ENCODE measurements at places on chromosomes 2 and 18.

GRCh38 chr18:79452190-79452990, 56.7 kb downstream of the NFATC1 start:
- no peak for DNase-seq

- DNase-seq, result no peak
Observed at GRCh38 chr2:15058015-15058720, 425.7 kb downstream of the LRATD1 start.

DNA sequence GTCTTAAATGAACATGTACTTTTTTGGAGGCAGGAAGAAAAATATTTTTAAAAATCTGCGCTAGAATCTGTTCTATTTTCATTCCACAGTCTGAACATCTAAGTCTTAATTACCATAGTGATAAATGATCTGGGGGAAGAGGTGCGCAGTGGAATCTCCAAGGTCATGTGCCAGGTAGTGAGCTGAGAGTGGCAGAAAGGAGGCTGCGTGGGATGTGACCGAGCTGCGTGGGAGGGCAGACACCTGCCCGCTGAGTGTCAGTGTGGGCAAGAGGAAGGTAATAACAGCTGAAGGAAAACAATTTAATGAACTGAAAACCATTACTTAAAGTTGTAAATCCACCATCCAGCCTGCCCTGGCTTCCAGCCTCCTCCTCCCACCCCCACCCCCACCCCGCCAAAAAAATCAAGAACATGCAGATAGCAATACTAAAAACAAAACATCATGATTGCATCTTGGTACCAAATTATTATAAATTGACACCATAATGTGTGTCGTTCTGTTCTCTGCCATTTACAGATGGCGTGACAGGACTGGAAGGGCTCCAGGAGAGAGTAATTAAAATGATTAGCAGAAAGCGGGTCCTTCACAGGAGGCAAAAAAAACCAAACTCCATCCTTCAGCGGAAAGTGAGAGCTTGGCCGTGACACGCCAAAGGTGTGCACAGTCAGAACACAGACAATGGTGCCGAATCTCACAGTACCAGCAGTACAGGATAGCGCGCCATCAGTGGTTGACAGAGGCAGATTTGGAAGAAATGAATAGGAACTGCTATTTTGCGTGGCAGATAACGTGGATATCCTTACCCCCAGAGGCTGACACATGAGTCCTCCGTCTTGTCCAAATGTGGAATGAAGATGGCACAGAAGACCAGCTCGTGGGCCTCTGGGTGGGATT, 11.4 kb upstream of the DTNB start:
- no peak for DNase-seq

DNA sequence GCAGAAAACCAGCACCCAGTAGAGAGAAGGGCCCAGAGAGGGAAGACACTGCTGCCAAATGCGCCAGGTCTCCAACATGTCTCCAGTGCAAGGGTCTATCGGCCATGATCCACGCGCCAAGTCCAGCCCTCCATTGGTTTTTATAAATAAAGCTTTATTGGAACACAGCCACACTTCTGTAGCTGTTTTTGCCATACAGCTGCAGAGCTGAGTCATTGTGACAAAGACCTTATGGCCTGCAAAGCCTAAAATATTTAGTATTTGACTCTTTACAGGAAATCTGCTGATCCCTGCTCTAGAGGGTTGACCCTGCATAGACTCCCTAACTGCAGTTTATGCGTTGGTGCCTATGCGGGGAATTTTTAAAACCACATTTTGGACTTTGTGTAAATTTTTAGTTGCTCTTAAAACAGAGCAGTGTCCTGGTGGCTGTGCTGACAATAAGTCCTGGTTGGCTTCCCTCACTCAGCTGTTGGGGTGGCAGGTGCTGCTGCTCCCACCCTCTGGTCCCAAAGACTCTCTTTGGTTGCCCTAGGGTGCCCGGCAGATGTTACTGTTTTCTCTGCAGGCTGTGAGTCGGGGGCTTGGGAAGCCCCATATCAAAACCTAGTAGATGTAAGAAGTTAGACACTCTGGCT, 154.9 kb downstream of the CTIF start:
- DNase-seq, result no peak

GRCh38 chr2:98649135-98649991, 41.0 kb downstream of the UNC50 start:
- DNase-seq, result peak; percentile 85

DNA sequence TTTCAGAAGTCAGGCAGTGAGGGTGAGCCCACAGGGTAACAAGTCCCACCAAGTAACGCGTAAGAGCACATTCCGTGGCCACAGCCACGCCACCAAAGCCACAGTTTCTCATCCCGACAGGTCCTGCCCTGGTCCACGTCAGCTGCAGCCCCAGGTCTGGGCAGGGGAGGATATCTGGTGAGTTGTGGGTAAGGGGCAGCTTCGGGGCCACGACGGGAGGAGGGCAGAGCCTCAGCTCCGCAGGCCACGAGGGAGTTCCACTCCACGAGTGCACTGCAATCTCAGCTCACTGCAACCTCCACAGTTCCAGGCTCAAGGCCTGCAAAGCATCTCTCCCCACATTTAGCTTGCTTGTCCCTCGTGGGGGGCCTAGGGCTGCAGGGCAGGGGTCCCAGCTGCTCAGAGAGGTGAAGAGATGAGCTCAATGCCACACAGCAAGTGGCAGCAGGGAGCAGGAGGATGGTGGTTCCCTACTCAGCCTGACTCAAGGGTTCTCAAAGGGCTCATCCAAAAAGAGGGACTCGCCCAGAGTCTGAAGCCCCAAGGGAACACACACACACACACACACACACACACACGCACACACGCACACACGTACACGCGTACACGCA, 12.5 kb downstream of the SNORC start:
- DNase-seq, result no peak

DNA sequence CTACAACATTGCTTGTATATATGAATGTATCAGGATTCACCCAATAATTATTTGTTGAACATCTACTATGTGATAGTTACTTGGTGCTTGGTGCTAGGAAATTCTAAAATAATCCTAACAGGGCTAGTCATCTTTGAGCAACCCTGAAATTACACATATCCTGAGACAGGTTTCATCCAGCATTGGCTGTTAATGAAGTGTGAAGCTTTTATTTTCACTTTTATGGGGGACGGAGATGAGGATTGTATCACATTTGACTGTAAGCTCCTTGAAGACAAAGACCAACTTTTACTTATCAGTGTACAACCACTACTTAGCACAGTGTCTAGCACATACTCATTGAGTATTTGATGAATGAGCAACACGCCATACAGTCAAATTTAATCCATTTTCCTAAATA, 6.8 kb upstream of the GALM start:
- DNase-seq, result no peak

GRCh38 chr2:37842732-37843440, 82.2 kb upstream of the RMDN2 start:
- no peak for DNase-seq

DNA sequence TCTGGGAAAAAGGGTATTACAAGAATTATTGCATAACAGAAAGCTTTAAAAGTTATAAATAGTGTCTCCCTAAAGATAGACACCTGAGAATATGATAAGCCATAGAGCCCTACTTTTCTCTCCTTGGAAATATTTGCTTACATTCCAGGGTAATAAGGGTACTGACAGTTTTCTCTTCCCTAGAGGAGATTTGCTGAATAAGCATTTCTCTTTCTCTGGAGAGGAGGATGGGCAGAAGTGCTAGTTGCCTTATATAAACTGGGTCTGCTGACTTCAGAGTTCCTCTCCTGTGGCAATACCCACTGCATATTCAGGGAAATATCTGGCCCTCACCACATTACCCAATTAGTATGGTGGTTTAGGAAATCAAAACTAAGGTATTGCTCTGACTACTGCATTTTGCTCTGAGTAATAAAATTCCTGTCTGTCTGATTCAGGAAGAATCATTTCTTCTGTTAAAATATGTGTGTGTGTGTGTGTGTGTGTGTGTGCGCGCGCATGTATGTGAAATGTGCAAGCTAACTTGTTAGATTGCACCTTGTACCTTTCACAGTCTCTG, 1391.3 kb downstream of the DSC3 start:
- no peak for DNase-seq

DNA sequence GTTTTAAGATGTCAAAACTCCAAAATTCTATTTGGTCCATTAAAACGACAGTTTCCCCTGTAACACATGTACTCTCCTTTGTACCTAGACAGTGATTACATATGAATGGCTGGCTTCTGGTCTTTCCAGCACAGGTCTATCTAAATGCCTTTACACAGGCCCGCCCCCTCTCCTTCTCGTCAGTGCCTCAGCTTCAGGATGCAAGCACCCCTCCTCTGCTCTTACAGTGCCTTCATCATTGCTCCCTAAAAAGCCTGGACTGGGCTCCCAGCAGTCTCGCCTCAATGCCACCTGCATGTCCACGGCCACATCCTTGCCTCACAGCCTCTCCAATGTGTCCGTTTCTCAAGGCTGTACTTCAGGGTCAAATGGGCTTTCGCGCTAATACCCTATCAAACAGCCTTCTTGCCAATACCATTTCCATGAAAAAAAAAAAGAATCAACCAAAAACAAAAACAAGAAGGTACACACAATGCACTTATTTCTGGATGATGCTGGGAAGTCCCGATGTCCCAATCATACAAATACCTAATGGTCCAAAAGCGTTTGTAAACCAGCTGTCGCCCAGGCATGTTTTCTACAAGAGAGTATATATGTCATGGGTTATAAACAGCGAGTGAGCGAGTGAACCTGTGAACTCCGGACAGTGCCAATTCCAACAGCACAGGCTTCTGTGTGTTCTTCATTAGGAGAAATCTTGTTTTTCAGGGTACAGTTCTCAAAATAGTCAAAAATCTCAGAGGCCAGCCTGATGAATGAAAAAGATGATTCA, 77.2 kb downstream of the EIPR1 start:
- no peak for DNase-seq

DNA sequence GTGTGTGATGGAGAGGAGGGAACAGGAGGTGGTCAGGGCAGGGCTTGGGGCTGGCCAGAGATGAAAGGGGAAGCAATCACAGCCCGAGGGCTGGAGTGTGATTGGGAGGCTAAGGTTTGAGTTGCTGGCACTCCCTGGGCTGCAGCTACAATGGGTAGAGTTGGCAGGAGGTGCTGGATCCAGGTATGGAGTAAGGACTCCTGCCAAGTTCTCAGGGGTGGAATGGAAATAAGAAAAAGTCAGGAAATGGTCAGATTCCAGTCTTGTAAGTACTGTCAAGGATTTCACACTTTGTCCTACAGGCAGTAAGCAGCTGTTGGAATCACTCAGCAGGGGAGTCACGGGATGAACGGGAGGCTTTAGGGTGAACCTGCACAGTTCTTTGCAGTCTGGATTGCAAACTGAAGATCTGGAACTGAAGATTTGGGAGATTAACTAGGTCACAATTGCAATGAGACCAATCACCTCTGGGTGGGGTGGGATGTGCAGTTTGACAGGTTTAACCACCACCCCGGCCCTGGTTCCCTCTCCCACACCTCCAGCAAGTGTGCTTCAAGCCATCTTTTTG, 10.9 kb upstream of the INPP5D start:
- no peak for DNase-seq

DNA sequence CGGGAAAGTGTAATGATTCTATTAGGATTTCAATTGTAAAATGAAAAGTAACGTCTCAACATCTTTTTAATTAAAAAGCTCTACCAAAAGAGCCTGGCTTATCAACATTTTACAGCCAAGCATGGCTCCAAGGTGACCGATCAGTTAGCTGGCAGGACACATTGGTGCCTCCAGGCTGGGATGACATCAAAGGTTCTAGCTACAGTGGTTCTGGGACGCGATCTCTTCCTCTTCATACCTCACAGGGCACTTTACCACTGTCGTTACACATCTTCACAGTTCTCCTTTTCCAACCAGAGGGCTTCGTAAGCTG, 693 bp downstream of the ORC2 start:
- no peak for DNase-seq

GRCh38 chr2:18180031-18180610, 301.7 kb downstream of the KCNS3 start:
- DNase-seq, result no peak

DNA sequence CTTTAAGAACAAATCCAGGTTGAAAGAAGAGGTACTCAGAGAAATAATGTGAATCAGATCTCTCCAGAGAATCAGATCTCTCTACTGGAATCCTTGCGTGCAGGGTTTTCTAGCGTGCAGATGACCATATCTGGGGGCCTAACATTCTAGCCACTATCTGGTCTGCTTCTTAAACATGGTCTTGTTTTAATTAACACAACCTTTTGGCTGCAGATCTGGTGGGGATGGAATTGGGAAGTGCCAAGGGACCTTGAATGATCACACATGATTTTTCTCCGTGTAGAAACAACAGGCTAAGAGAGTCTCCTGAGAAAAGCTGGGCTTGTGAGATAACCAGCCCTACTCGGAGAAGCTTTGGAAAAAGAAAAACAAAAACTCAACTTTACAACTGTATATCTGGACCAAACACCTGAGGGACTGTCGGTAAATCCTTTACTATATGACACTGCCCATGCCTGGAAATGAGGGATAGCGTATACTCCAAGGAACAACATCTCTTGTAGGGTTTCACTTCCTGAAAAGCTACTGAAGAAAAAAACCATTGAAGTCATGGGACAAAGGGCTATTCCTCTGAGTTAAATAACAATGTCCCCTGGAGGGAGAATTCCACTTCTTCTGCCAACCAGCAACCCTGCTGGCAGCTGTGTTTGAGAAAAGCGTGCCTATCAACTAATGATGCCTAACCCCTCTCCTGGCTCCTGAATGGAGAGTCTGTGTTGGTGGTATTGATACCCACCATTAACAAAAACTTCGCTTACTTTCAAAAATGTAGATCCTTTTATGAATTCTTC, 171.0 kb upstream of the REV1 start:
- no peak for DNase-seq

DNA sequence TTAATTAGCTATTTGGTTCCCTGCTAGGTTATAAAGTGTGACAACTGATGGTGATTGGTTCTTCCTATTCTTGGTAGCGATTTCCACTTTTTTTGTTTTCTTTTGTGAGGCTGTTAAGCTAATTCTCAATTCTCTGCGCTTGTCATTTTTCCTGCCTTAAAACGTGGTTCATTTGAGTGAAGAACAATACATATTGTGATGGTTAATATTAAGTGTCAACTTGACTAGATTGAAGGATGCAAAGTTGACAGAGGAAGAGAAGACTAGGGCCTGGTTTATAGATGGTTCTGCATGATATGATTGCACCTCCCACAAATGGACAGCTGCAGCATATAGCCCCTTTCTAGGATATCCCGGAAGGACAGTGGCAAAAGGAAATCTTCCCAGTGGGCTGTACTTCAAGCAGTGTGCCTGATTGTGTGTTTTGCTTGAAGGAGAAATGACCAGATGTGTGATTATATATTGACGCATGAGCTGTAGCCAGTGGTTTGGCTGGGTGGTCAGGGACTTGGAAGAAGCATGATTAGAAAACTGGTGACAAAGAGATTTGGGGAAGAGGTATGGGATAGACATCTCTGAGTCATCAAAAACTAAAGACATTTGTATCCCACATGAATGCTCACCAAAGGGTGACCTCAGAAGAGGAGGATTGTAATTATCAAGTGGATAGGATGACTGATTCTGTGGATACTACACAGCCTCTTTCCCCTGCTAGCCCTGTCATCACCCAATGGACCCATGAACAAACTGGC, 39.4 kb upstream of the ZNF804A start:
- no peak for DNase-seq

DNA sequence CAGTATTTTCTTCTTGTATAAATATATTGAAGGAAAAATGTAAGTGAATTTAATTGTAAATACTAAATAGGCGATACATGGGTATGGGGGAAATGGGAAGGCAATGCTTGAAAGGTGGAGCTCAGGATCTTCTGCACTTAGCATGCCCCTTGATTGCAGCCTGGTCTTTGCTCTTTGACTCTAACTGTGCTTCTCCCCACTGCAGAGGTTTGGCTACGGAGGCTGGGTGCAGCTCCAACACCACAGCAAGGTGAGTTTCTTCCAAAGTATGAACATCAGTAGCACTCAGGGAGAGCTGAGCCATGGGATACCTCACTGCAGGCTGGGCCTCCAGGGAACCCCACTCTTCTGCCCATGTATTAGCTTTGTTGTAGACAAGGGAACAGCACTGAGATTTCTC, 6.6 kb downstream of the ACMSD start:
- no peak for DNase-seq
